Cardiac muscle cell (in vitro differentiated cells and primary cell): ENCODE measurements at places on chromosomes 11 and 22.

- DNase-seq = peak; percentile 97
Observed at GRCh38 chr22:38461414-38462081, 6.3 kb upstream of the KDELR3 start.

DNA sequence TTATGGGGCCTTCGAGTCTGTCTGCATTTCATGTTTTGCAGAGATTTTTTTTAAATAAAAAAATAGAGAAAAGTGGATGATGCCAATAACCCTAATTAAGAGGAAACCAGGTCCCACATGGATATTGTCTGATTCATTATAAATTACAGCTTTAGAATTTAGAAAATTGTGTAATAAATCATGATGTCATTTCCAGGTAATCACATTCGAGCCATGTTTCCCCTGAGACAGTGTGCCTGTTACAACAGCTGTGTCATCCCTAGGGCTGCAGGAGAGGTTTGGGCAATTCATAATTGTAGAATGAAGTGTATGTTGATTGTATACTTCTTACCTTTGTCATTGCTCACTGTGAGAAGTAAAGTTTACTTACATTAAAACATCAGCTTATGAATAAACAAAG is 38.3 kb downstream of the NCAM1 start:
- no peak for DNase-seq

DNA sequence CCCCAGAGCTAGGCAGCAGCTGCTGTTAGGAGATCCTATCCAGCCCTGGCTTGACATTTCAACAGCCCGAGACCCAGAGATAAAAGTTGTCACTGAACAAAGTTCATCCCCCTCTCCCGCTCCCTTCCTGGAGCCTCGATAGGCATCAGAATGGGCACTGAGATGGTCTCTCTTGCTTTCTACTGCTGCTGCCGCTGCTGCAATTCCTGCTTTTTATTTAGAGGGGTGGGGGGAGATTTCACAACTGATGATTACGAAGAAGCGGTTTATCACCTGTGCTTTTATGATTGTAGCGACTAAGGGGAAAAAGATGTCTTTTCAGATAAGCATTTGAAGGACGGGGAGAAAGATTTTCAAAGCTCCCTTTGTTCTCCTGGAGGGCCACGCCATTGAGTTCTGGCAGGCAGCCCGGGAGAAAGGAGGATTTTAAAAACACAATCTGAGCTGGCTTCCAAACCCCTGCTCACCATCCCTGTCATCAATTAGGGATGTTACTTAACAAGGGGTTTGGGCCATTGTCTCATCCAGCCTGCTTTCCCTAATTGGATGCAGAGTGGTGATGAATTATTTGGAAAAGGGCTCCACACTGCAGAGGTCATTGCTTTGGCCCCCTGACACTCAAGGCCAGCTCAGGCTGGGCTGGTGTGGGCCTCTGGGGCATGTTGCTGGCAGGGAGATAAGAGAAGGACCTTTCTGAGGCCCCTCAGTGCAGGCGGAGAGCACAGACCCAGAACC is 344.7 kb downstream of the BUD13 start:
- peak; percentile 64 for DNase-seq

DNA sequence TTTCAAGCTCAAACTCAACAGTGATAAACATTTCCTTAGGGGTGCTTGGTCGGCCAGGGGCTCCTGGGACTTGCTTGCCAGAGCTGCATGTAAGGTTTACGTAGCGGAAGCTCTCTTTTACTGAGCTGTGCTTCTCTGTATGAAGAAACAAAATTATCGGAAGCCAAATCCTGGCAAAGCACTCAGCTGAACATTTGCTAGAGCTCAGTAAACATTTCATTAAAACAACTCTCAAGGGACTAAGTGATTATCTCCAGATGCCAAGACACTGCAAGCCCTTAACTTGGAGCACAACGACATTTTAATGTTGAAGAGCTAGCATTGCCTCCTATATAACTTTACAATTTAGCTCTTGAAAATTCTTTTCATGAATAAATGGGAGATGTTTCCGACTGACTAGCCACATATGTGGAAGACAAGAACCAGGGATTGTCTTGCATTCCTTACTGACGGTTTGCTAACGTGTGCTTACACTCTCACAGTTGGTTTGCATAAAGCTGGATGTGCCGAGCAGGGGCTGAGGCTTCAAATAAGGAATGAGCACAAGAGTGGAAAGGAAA is 43.4 kb downstream of the SCUBE2 start:
- peak; percentile 77 for DNase-seq

GRCh38 chr11:9017773-9018172 is 14.0 kb upstream of the NRIP3 start:
- peak; percentile 22 for DNase-seq

GRCh38 chr22:26364066-26365015 is 64.7 kb upstream of the ASPHD2 start:
- DNase-seq = peak; percentile 87

DNA sequence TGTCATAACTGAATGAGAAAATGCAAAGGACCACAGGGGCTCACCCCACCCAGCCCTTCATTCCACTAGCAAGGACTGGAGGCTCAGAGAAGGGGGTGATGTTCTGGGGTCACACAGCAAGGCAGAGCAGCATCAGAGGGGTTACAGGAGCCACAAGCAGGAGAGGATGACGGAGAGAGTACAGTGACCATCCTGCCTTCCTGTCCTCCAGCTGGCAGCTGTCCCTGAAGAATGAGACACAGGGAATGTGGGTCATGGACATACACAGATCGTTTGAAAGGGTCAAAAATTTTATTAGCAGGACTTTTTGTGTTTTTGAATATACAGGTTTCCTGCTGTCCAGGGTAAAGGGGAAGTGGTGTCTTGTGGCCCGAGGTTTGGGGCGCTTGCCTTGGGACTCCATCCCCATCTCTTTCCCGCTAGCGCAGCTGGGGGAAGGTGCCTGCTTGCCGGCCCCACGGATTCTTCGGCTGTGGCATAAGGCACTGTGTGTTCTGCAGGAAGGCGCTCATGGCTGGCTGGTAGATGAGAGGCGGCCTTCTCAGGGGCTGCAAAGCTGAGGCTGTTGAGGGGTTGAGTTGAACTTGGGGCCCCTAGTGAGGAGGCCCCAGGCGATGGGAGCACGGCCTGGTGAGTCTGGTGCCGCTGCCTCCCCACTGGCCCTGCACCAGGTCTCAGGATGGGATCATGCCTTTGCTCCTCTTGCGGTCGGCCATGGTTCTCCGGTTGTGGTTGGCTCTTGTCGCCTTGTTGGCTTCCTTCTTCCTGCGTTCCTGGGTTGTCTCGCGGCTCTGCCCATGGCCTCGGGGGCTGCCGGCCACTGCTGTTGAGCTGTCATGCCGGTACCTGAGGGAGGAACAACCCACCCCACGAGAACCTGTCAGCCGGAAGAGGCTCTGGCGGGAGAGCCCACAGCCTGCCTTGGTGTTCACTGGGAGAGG is 21.4 kb downstream of the UQCR10 start:
- DNase-seq = no peak

- DNase-seq = no peak
Observed at GRCh38 chr11:110032957-110033570, 60.1 kb upstream of the ZC3H12C start.

DNA sequence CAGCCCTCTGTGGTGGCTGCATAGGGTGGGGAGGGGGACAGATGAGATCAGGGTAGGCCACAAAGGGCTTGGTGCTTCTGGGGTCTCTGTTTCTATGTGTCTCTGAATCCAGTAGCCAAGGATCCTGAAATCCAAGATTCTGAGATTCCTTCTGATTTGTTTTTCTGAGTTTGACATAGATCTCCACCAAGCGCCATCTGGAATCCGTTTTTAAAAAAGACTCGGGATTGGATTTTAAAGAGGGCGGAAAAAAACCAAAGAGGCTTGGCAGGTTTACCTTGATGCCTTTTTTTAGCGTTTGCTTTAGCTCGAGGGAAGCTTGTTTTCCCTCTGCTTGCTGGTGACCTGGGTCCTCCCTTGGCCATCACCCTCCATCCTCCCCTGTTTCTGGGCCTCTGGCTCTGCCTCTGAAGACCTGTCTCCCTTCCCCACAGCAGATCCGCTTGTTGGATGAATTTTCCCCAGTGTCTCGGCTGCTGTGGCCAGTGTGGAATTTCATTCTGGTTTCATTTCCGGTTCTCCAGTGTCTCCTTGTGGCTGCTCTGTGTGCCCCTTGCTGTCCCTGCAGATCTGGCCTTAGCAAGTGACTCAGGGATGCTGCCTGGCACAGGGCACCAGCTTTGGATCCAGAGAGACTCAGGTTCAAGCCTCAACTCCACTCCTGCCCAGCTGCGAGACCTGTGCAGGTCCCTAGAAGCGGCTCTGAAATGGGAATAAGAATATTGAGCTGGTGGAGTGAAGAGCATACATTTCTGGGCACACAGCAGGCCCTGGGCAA is 15.1 kb downstream of the SYNGR1 start:
- DNase-seq = no peak

DNA sequence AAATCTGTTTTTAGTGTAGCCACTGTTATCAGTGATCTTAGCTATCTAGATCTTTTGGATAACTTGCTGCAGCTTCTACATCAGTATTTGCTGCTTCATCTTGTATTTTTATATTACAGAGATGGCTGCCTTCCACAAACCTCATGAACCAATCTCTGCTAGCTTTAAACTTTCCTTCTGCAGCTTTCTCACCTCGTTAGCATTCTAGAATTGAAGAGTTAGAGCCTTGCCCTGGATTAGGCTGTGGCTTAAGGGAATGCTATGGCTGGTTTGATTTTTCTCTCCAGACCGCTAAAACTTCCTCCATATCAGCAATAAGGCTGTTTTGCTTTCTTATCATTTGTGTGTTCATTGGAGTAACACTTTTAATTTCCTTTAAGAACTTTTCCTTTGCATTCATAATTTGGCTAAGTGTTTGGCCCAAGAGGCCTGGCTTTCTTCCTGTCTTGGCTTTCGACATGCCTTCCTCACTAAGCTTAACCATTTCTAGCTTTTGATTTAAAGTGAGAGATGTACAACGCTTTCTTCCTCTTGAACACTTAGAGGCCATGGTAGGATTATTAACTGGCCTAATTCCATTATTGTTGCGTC is 51.9 kb downstream of the LDLRAD3 start:
- DNase-seq = peak; percentile 54

- no peak for DNase-seq
Observed at GRCh38 chr22:48099251-48099650, 1336.8 kb downstream of the TBC1D22A start.

GRCh38 chr11:26909991-26910591 is 83.8 kb upstream of the FIBIN start:
- DNase-seq = no peak

DNA sequence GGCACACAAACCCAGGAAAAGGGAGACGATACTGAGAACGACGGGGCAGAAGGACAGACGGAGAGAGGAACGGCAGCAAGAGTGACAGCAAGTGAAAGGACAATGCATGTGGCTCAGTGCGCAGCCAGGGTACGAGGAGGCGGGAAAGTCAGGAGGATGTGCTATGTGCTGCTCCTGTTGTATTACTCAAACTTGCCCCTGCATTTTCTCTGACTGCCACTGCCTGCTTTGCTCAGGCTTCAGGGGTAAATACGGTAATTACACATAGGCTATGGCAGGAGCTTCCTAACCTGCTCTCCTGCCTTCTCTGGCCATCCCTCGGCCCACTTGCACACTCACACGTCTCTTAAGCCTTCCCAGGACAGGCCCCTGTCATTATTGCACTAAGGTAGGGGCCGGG is 94.8 kb downstream of the FEZ1 start:
- DNase-seq = no peak

DNA sequence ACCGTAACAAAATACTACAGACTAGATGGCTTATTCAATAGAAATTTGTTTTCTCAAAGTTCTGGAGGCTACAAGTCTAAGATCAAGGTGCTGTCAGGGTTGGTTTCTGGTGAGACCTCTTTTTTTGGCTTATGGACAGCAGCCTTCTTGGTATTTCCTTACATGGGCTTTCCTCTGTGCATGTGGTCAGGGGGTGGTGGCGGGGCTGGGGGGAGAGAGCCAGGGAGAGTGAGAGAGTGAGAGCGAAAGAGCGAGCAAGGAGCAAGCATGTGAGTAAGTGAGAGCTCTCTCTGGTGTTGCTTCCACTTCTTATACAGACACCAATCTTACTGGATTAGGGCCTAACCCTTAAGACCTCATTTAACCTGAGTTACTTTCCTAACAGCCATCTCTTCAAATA is 181.5 kb downstream of the TMEM135 start:
- peak; percentile 25 for DNase-seq

DNA sequence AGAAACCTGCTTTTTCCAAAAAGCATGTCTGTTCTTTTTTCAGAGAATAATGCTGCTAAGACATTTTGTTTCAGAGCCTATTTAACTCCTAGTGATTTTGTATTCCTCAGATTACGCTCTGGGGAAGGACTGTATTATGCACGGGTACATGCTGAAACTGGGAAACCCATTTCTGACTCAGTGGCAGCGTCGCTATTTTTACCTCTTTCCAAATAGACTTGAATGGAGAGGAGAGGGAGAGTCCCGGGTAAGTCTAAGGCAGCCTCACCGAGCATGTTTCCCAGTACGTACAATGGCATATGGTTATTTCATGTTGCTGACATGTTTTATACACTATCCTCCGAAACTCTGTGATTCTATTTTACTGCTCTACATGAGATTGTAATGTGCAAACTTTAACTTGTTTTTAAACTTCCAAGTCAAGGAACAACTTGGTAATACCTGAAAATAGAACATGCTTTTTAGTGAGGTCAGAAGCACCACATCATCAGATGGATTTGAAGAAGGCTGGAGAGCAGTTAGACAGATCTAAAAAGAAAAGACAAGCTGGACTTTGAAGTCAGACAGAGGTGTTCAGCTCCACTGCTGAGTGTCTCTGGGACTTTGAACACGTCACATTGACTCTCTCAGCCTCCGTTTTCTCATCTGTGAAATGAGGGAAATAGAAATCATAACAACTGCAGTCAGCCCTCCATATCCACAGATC is 23.7 kb upstream of the MYO18B start:
- DNase-seq = no peak

GRCh38 chr11:90822996-90823395 is 600.1 kb upstream of the CHORDC1 start:
- no peak for DNase-seq

DNA sequence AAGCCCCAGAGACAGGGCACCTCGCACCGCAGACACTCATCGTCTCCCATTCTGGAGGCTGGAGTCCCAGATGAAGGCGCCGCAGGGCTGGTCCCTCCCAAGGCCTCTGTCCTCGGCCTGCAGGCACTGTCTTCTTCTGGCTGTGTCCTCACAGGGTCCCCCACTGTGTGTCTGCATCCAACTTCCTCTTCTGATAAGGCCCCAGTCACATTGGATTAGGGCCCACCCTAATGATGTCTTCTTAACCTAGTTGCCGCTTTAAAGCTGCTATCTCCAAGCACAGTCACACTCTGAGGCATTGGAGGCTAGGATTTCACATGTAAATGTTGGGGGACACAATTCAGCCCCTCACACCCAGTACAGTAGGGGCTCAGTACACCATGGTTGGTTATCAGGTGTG is 48.9 kb downstream of the DHCR7 start:
- DNase-seq = no peak
